ENCODE measurements at places on chromosomes 3 and 15.

GRCh38 chr15:39232512-39232911 lies 348.4 kb upstream of the THBS1 start:
- no peak for DNase-seq

DNA sequence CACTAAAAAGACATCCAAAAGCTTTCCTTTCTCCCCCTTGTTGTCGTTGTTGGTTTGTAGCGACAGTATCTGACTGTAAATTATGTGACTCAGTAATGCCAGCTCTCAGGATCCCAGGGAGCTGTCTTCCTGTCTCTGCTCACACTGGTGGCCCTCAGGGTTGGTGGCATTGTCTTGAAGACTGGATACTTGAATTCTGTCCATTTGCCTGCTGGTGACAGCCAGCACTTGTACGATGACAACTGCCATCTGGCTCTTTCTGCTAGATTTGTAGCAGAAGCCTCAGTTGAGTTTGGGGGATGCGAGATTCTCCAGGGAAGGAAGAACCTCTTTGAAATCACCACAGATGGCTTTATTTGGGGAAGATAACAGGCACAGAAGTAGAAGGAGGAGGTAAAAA lies 120.8 kb downstream of the ARPP21 start:
- DNase-seq, result no peak

- DNase-seq, result no peak
Measured at GRCh38 chr15:69947394-69947793, 150.3 kb downstream of the TLE3 start.

DNA sequence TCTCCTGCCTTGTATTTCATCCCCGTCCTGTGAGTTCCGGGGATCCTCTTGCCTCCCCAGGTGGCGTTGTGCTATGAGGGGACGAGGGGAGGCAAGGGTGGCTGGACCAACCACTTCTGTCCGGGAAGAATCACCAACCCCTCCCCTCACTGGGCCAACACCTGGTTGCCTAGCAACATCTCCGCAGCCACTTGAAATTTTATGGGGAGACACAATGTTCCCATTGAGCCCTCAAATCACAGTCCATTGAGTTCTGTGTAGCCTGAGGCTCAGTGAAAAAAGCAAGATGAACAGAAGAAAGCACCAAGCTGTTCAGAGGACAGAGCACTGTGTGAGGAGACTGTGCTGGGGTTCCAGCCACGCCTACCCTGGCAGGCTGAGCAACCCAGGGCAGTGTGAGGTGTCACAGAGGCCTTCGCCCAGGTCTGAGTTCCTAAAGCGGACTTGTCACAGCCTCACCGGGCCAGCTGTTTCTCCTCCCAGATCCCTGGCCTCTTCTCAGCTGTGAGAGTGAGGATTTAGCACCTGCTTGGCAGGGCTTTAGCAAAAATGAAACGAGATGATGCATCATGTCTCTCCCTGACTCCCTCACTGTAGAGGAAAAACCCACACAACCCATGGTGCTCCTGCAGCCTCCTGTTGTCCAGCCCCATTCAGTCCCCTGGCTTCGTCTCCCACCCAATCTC lies 76.8 kb downstream of the ATP2B2 start:
- no peak for DNase-seq

DNA sequence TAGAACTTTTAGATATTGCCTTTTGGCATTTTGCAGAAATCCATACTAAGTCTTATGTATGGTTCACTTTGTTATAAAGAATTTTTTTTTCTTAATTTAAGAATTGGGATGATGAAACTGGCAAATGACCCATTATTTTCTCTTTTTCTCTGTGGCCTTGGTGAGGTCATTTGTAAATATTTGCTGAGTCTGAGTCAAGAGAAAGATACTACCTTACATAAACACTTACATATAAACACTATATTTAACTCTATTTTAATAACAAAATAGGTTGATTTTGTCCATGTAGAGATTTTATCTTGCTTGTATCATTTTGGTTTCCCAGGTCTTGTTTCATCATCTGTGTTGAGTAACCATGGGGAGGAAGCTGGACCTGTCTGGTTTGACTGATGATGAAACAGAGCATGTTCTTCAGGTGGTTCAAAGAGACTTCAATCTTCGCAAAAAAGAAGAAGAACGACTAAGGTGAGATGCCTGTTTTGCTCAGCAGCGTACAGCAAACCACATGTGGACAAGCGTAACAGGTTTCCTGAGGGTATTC lies 91.1 kb downstream of the MYRIP start:
- DNase-seq, result no peak

- DNase-seq, result no peak
Measured at GRCh38 chr3:107942244-107942643, 148.6 kb downstream of the CD47 start.

GRCh38 chr3:75136100-75136897 lies 521.8 kb upstream of the CNTN3 start:
- DNase-seq, result no peak

DNA sequence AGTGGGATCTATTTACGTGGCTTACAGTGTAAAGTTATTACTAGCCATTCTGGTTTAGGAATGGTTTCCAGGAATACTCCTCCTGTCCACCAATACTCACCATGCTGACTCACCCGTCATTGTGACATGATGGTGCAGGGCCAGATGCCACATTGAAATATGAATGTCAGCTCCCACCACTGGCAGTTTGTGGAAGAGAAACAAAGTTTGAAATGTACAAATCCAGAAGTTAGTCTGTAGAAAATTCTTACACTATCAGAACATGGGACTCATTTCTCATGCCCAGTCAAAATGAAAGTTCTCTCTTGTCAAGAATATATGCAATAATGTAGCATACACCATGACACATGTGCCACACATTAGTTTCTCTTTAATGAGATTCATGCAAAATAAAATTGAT lies 14.4 kb upstream of the TSPAN3 start:
- DNase-seq, result no peak

- DNase-seq, result no peak
Measured at GRCh38 chr3:110070161-110070916, 733.0 kb upstream of the DPPA4 start.

GRCh38 chr15:38024293-38025091 lies 90.1 kb downstream of the TMCO5A start:
- no peak for DNase-seq

DNA sequence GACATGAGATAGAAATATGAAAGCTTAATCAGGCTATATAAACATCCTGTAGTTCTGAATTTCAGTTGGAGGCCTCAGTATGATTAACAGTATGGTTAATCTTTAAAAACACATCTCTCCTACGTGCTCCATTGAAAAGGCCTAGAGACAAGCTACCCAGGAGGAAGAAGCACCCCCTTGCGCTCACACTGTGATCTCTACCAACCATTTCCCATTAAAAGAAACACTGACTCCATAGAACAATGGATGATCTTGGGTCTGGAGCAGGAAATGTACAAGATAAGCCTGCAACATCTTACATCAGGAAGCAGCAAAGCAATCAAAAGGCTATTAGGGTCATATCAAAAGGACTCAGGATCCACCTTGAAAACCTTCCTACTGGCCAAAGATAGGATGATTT lies 3.4 kb upstream of the EOGT start:
- DNase-seq, result no peak

DNA sequence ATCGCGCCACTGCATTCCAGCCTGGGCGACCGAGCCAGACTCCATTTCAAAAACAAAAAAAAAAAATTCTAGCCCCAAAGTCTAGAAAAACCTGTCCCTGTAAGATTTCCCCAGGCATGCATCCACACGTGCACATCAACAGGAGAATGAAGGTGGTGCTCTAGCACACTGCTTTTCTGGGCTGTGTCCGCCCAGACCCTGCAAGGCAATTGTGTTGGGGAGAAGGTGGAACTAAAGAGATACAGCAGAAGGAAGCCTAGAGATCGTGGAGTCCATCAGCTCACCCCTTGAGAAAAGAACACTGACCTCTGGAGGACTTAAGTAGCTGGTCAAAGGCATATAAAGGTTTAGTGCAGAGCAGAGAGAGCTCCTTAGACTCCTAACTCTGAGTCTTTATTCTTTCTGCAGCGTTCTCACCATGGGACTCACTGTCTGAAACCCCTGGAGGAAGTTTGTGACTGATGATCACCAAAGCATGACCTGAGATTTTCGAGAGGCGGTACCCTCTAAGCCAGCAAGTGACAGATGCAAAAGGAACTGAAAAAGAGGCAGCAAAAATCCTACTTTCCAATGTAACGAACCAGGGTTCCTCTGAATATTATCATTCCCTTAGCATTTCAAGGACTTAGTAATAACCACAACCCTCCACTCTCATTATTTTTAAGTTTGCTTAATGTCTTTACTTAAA lies 179.8 kb downstream of the MEX3B start:
- no peak for DNase-seq

GRCh38 chr3:111412656-111413055 lies 129.3 kb upstream of the CD96 start:
- no peak for DNase-seq

- DNase-seq, result no peak
Measured at GRCh38 chr3:39208463-39209055, 16.2 kb upstream of the XIRP1 start.

DNA sequence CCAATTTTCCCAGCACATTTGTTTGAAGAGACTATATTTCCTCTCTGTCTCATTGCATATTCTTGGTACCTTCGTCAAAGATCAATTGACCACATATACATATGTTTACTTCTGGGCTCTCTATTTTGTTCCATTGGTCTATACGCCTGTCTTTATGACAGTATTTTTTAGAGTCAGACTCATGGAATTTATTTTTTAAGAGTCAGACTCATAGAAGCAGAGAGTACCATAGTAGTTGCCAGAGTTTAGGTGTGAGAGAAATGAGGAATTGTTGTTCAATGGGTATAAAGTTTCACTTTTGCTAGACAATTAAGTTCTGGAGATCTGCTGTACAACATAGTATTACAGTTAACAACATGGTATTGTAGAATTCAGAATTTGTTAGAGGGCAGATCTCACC lies 27.1 kb downstream of the PLA2G4F start:
- no peak for DNase-seq

DNA sequence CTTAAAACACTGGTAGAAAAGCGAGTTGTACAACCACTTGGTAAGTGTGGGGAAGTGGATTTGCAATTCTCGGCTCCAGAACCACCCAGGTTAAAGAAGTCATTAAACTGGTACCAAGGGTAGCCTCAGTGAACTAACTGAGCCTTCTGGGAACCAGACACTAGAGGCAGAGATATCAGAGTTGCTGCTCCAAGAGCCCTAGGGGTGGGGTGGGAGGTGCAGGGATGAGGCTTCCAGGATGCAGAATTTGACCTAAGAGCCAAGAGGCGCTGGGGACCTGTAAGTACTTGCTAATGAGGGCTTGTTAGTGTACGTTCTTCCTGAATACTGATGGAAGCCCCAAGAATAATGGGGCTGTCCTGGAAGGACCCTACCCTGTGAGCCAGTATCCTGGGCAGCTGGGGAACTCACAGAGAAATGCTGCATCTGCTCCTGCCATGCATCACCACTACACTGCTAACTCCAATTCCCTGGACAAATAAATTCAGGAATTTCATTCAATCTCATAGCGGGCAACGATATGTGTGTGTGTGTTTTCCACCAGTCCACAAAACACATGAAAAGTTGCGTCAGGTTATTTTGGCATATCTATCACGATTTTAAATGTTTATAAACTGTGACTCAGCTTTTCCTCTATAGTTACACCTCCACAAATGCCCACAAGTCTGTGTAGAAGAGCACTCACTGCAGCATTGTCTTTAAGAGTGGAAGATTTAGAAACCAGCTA lies 23.8 kb downstream of the STIMATE start:
- no peak for DNase-seq

- DNase-seq, result no peak
Measured at GRCh38 chr3:128011140-128011539, 41.1 kb upstream of the SEC61A1 start.

DNA sequence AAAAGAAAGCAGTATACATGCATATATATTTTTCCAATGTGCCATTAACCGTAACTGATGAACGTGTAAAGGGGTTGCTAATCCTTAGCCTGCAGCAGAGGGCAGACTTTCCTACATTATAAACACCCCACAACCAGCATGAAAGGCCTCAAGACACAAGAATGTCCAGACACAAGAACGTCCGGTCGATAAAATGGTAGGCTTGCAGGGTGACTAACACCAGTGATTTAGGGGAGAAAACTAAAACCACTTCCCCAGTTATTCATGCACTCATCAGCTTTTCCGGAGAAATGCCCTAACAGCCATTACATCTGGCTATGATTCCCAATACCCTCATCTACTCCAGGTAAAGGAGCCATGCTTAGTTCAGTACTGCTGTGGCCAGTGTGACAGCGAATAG lies 57.4 kb downstream of the LRTM1 start:
- no peak for DNase-seq

- no peak for DNase-seq
Measured at GRCh38 chr3:42264399-42265058, 1.5 kb downstream of the CCK start.

GRCh38 chr3:144444061-144444460 lies 472.4 kb downstream of the DIPK2A start:
- no peak for DNase-seq

GRCh38 chr3:151197228-151197627 lies 5.8 kb downstream of the GPR171 start:
- no peak for DNase-seq
